ENCODE measurements at places on chromosomes 5 and 9.

DNA sequence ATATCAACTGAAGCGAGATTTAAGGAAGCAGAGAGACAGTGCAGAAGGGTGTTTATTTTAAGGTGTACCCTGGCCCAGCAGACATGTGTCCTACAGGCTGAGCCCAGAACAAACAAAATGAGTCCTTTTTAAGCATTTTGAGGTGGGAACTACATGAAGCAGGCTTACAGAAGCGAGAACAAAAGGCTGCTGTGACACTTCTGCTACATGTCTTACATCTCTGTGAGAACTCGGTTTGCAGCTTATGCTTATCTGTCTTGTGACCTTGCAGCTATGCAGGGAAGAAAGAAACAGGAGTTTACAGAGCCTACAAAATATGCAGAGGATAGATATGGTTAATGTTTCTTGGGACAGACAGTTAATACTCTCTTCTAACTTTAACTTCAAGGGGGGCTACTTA, 295.9 kb downstream of the CEMIP2 start:
- no peak for DNase-seq

DNA sequence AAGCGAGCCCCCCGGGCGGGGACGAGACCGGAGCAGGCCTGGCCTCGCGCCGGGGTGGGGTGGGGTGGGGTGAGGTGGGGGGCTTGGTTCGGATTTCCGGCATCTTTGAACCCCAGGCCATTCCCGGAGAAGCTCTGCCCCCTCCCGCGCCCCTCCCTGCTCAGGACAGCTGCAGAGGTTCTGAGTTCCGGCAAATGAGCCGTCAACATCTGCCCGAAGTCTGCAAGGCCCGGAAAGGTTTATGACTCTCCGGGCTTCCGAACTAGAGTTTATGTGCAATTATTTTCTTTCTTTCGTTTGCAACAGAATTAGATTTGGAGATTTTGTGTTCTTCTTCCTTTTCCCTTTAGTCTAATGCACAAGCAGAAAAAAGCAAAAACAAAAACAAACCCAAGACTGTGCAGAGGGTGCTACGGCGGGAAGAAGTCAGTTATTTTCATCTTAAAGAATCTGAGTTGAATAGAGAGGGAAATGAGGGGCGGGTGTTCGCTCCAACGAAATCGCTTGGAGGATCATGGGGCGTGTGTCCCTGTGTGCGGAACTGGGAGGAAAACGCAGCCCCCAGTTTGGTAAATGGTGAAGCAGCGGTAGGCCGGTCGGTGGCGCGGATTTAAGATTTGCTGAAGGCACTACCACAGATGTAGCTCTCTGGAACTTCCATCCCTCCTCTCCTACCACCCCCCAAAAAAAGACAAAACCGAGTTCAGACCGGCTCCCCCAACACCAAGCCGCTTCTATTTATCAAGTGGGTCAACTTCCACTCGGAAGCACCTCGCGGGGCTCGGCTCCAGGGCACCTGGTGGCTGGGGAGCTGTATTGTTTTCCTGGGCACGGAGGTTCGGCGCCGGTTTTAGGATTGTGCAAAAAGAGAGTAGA, 4.8 kb downstream of the LHX2 start:
- DNase-seq = no peak

DNA sequence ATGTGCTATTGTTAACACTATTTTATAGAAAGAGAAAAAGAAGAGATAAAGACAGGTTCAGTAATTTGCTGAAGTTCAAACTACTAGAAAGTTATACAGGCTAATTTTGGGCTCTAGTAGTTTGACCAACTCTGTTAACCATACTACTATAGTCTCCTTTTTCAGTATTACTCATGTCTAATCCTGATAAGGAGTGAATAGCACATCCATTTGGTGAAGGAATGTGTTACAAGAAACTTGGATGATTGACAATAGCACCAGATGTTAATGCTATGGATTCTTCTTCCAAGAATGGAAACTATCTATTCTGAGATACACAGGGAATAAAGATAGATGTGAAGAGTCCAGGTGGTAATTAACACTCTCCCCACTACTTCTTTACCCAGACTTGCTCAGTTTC, 677.3 kb downstream of the PRELID2 start:
- no peak for DNase-seq

- DNase-seq = no peak
Observed at GRCh38 chr9:92737216-92737606, 27.4 kb downstream of the BICD2 start.

DNA sequence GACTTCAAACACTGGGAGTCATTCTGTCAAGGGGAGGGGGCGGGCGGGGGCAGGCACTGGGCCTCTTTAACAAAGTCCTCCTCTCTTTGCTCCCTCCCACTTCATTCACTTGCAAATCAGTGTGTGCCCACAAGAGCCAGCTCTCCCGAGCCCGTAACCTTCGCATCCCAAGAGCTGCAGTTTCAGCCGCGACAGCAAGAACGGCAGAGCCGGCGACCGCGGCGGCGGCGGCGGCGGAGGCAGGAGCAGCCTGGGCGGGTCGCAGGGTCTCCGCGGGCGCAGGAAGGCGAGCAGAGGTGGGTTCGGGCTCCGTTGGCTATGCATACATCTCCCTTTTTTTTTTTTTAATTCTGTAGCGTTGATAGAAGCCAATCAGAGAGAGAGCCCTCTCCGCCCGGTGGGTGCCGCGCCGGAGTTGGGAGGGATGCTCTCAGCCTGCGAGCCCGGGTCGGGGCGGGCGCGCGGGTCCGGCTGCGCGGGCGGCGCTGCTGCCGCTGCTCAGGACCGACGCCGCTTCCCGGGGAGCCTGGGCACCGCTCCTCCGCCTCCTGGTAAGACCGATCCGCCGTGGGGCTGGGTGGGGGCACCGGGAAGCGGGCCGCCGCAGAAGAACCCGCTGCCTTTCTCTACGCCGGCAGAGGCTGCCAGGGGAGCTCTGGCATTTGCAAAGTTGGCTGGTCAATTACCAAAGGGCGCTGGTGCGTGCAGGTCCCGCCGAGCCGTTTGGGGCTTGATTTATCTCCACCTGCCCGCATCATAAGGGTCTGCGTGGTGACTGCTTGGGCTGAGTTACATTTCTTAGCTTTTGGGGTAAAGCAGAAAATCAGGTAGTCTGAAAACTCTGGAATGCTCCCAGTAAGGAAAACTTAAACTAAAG, at the start of gene CDH6:
TSS of gene CDH6 (plus strand) at position 96 of the 877 bp plus-strand sequence. CDS start 73,788 bp downstream, outside the sequence.
- no peak for DNase-seq

GRCh38 chr5:90503596-90503995, 25.8 kb downstream of the LYSMD3 start:
- no peak for DNase-seq

GRCh38 chr5:135891268-135891667, 4.4 kb downstream of the IL9 start:
- DNase-seq = no peak

- DNase-seq = no peak
Observed at GRCh38 chr5:149011084-149011483, 51.8 kb downstream of the SH3TC2 start.

DNA sequence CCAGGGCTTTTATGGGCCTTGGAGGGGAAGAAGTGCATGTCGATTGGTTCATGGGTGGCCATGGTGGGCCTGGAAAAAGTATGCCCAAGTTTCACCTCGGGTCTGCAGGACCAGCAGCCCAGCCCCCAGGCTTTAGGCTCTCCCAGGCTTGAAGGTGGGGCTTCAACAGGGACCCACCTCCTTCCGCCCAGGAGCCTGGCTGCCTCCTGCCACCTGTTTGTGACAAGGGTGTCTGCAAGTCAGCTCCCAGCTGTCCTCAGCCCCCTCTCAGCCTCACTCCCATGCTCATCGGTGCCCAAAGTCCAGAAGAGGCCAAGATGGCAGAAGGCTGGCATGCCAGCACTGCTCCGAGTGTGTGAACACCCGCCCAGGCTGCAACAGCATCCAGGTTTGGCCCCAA, 1063.2 kb upstream of the ACO1 start:
- no peak for DNase-seq

DNA sequence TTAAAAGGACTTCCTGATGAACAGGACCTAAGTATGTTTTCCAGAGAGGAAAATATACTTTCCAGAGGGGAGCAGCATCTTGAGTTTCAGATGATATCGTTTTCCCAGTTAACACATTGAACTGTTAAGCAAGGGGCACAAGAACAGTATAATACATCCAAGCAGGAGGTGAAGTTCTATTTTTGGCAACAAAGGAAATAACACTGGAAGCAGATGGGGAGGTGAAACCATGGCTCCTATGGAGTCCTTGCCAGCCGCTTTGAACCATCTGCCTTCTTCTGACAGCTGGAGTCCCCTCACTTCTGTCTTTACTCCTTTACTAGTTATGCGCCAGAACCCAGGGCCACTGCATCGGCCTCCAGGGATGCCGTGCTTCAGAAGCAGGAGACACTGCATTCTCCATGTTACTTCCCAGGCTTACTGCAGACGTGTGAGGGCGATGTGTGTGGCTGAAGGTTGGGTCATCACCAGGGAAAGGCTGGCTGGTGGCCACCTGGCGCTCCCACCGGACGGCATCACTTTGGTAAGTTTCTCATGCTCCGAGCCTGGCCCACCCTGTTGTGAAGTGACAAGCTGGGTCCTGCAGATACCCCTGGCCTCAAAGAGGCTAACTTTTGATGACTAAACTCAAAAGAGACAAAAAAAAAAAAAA, 77.8 kb downstream of the TTLL11 start:
- DNase-seq = no peak

- no peak for DNase-seq
Observed at GRCh38 chr9:135198144-135198543, 110.7 kb downstream of the OLFM1 start.

DNA sequence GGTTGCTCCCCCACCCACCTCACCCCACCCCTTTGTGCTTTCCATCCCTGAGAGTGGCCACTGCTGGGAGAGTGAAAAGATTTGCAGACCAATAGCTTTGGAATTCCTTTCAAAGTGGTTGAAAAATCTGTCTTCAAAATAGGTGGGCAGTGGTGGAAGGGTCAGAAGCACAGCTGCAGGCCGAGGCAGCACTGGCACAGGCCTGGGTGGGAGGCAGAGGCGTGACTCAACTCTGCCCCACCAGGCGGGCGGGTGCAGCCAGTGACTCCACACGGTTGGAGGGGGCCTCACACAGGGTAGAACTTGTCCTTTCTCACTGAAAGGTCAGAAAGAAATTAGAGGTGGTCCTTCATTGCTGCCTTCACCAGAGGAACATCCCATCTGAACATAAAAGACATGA, 214.9 kb upstream of the TBCA start:
- no peak for DNase-seq

DNA sequence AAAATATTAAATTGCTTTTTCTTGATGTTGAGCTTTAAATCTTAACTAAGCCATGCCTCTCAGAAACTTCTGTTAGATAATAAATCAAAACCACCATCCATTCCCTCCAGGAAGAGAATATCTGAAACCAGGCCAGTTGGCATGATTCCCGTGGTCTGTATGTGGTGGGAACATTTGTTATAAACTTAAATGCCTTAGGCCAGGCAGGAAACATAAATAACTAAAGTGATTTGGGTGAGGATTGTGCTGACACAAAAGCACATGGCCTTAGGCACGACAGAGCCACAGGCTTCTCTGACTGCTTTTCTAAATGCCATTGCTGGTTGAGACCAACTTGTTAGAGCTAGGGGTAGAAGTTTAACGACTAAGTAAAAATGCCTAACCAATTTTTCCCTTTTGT, 255.9 kb downstream of the GABRG2 start:
- DNase-seq = no peak

GRCh38 chr9:87276851-87277261, 220.8 kb upstream of the DAPK1 start:
- DNase-seq = no peak

DNA sequence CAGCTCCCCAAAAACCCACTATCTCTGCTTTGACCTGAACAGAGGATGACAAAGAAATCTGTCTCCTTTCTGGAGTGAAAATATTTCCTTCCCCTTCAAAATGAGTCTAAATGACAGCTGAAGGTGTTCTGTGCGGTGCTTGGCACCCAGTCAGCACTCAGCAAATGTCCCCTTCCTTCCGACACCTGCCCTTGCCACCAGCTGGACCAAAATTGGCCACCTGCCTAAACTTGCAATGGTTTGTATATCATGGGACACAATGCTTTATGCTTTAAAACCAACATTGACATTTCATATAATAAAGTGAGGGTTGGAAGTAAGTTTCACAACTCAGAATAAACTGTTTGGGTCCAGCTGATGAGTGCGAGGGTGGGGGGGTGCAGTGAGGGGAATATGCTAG, 7.5 kb upstream of the TTC1 start:
- DNase-seq = no peak

DNA sequence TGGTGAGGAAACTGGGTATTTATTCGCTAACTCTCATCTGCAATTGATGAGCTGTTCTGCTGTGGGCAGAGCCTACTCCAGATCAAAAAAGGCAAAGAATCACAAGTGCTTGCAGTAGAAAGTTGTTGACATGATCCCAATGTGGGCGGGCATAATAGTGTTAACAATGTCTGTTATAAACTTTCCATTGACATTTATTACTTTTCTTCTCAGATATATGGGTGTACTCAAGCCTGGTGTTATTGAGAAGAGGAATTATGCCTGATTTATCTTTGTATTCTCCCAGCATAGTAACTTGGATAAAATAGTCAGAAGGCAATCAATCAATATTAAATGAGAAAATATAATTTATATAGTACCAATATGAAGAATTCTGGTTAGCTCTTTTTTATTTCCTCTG, 47.8 kb downstream of the ZNF474 start:
- no peak for DNase-seq

- no peak for DNase-seq
Observed at GRCh38 chr9:26727471-26727870, 165.1 kb downstream of the CAAP1 start.

GRCh38 chr5:81253875-81254274, 20.8 kb downstream of the CKMT2 start:
- DNase-seq = no peak

DNA sequence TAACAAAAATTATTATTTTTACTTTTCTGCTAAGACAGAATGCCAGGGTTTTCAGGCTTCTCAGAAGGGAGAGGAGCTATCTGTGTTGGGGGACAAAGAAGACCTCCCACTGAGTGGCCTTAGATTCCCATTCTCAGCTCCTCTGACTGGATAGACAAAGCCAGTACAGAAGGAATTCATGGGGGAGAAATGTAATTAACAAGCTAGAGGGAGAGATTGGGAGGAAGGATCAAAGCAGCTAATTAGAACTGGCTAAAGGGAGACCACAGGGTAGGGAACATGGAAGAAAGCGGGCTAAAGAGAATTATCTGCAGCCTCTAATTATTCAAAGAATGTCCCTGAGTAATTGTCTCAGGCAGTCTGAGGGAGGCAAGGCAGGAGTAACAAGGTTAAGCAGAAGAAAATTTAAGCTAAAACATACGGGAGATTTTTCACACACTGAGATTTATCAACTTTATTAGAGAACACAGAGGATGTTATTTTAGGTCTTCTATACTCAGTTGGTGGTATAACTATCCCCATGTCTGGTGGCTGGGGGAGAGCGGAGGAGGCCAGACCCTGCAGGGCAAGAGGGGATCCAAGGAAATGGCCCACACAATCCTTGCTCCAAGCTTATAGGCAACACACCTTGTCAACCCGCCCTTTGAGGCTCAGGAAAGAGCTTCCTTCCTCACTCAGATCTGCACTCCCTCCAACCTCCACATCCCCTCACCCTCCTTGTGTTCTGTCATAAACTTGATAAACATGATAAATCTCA, 87.7 kb upstream of the LRRTM2 start:
- no peak for DNase-seq

- DNase-seq = no peak
Observed at GRCh38 chr5:54311176-54311677, 854 bp upstream of the ARL15 start.

- no peak for DNase-seq
Observed at GRCh38 chr5:162052676-162053075, 14.9 kb upstream of the GABRG2 start.
